ENCODE measurements at places on chromosomes 6 and 20. TPM values are rescaled to one million over a fixed set of nuclear protein-coding genes. Genes with fewer than 3 reads are reported as not detected.

TMEM74B gene
- total RNA-seq = not detected

ZSWIM3 gene
- total RNA-seq = 5.0 TPM

ARMC2 gene
- total RNA-seq = 2.7 TPM

SLC17A3 gene
- total RNA-seq = not detected

ASIP gene
- total RNA-seq = not detected

QKI gene
- total RNA-seq = 71.8 TPM

SALL4 gene
- total RNA-seq = under 0.01 TPM

BMP7 gene
- not detected for total RNA-seq

CCN6 gene
- not detected for total RNA-seq

SNTA1 gene
- total RNA-seq = 28.5 TPM

HLA-DQA2 gene
- not detected for total RNA-seq

TXLNB gene
- total RNA-seq = 1.9 TPM

RALY gene
- 66.4 TPM for total RNA-seq

FAXC gene
- 0.26 TPM for total RNA-seq

PTPRT gene
- total RNA-seq = not detected

PXT1 gene
- total RNA-seq = not detected

SH3BGRL2 gene
- 2.7 TPM for total RNA-seq

PHACTR3 gene
- total RNA-seq = not detected

RAMACL gene
- total RNA-seq = 0.43 TPM

PDE7B gene
- 43.3 TPM for total RNA-seq

PDE10A gene
- total RNA-seq = 1.3 TPM

RBM24 gene
- total RNA-seq = 0.16 TPM

JAG1 gene
- 53.3 TPM for total RNA-seq

XKR7 gene
- not detected for total RNA-seq

NOL4L gene
- total RNA-seq = 4.1 TPM

MAP7 gene
- total RNA-seq = 2.7 TPM

CCDC167 gene
- total RNA-seq = 10.3 TPM

WFDC2 gene
- total RNA-seq = not detected

VAPB gene
- total RNA-seq = 8.0 TPM

Data from bronchial smooth muscle cell (primary cell).